ENCODE measurements at places on chromosomes 6 and 20. TPM values are rescaled to one million over a fixed set of nuclear protein-coding genes. Genes with fewer than 3 reads are reported as not detected.

GRCh38 chr6:41779336-41779735, 364 bp downstream of the FRS3 start:
- peak; percentile 40 for DNase-seq

DNA sequence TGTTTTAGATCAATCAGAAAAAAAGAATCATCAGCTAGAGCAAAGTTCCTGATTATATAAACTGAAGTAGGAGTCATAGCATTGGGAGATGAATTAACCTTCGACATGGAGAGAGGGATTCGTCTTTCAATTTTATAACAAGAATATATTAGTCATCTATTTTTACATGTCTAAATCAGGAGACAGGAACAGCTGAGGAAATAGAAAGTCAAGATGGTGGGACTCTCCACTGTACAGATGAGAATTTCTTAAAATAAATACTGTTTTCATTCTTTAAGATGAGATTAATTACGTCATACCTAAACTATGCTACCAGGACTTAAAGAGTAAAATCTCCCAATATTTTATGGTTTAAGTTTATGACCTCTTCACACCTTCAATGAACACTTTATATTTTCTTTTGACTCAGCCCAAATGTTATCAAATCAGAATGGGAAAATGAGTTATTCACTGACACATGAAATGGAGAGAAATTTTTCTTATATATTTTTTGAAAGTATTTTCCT, 1137.7 kb downstream of the EPHA7 start:
- DNase-seq, result no peak

DNA sequence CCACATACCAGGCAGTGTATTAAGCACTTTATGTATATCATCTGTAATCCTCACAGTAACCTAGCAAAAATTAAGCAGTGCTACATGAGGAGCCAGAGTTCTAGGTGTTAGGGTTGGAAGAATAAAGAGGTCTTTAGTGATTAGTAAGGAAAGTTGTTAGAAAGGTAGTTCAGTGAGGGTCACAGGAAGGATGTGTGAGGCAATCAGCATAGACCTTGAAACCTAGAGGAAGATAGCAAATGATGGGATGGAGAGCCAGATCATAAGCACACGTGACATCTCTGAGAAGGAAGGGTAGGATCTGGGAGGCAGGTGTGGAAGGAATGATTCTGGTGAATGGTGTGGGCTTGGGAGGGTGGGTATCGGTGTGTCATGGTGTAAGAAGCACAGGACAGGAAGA, 2.2 kb downstream of the KAT14 start:
- DNase-seq, result no peak

- DNase-seq, result peak; percentile 97
These were observed at the start of gene SCRT2 for GRCh38 chr20:675453-676314. SCRT2 (minus strand) TSS chr20:675802; CDS start chr20:675601, 201 bp downstream.

DNA sequence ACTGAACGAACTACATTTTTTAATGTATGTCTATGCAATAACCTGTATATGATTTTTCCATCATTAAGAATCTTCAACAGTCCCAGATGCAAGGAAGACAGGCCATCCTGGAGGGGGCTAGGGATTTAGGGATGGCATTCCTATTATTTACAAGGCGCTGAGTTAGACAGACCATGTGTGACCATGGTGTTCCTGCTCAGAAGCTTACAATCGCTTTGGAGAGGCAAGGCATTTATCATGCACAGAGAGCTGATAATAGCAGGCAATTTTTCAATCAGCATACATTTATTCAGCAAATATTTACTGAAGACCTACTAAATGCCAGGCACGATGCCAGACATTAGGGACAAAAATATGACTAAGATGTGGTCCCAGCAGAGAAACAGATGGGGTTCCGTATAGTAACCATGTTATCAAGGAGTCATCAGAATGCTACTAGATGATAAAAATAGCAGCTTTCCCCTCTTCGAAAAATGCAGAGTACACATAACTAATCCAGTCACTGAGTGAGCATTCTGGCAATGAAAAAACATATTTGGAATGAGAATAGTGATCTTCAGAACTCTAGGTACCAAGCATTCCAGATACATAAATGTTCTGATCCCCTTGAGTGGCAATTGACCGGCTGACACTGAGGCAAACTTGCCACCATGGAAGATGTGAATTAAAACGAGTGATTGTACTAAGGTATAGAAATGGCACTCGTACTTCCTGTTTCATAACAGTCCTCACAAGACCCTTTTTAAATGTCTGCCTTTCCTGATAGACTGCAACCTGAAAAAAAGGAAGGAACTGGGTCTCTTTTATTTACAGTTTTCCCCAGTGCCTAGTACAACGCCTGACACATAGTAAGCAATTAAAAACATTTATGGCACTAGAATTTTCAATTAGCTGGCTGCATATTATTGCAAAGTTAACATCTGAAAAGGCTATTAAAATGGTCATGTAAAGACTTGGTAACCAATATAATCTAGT, 135.7 kb downstream of the ATXN1 start:
- no peak for DNase-seq

GRCh38 chr6:34259529-34260069, 10.8 kb upstream of the SMIM29 start:
- DNase-seq, result no peak

DNA sequence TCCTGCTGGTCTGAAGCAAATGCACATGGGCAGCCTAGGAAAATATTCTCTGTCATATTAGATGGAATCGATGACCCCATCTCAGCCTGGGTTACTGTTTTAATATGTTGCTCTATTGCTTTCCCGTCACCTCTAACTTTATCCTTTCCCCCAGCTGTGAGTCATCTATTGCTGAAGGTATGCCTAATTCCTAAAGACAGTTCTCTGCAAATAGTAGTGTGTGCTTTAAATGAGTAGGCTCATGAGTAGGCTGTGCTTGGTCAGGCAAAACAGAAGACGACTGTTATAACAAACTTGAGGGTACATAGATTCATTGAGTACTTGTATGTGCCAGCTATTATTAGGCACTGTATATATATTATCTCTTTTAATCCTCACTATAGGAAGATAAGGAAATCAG, 47.2 kb downstream of the CTNNBL1 start:
- DNase-seq, result no peak

DNA sequence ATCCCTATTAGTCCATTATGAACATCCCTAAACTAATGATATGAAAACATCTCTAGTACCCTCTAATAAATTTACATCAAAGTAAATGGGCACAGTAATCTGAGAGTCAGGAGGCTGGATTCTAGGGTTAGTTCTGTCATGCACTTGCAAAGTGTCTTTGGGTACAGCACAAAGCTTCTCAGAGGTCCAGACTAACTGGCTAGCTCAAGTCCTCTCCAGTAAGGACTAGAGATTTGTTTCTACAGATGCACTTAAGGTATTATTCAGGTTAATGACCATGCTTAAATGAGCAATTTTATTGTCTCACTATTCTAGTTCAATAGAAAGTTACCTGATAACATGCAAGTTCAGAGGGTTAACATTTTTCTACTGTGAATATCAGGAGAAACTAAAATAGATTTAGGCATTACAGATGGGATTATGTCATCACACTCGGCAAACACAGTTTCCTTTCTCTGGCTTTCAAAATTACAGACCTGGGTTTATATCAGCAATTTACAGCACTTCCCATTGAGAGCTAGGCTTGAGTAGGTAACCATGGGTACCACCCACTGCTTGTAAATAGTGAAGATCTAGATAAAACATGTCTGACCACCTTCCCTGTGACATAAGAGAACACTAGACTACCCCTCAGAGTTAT, 402.9 kb upstream of the RUNX2 start:
- peak; percentile 18 for DNase-seq

DNA sequence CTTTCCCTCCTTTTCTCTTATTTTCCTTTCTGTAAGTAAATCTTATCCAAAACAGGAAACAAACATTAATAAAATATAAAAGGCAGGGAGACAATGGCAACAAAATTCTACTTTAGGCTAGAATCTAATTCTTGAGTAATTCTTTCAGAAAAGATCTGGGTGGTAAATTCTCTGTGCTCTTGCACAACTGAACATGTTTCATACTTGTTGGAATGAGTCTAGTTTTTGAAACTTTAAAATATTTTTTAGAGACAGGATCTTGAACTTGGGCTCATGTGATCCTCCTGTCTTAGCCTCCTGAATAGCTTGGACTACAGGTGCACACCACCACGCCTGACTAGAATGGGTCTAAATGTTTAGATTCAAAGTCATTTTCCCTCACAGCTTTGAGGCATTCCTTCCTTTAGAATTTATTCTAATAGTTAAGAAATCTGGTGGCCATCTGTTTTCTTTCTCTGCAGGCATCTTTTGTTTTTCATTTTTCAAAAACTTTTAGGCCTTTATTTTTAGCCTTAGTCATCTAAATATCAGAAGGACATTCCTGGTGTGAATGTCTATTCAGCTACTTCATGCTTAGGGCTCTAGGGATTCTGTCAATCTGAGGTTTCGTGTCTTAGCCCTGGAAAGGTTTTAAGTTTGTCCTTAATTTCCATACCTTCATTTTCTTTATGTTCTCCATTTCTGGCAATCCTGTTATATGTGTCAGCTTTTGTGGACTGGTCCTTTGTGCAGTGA, 76.5 kb downstream of the CDKAL1 start:
- DNase-seq, result no peak

- DNase-seq, result no peak
These were observed 13.3 kb upstream of the PTPN1 start for GRCh38 chr20:50496773-50497385.

Gene ANKEF1
- total RNA-seq, result 5.2 TPM

Gene TSPO2
- total RNA-seq, result not detected

Gene MMUT
- total RNA-seq, result 12.5 TPM

Gene DYNLT1
- total RNA-seq, result 67.6 TPM

Gene PLEKHG1
- total RNA-seq, result 0.44 TPM

Gene KIAA0408
- 0.55 TPM for total RNA-seq
